ENCODE measurements at places on chromosomes 16 and 17.

DNA sequence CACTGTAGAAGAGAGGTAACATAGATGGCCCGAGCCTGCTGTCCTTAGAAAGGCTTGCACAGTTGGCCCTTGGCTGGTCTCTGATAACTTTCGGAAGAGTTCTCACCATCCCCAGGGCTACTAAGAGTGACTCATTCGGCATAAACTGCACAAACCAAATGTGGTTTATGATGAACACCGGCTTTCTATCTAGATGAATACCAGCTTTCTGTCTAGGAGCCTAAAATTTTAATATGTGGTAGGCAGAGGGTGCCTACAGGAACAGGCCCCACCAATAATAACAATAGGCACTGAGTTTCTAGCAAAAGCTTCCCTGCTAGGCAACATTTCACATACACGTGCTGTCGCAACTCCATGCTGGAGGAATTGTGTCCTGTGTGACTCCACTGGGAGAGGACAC, 15.4 kb downstream of the CNOT1 start:
- peak; percentile 92 for DNase-seq

- DNase-seq: no peak
Observed at GRCh38 chr17:43745541-43745940, 13.1 kb downstream of the SOST start.

- DNase-seq: no peak
Observed at GRCh38 chr16:675884-676564, 553 bp downstream of the RHBDL1 start.

DNA sequence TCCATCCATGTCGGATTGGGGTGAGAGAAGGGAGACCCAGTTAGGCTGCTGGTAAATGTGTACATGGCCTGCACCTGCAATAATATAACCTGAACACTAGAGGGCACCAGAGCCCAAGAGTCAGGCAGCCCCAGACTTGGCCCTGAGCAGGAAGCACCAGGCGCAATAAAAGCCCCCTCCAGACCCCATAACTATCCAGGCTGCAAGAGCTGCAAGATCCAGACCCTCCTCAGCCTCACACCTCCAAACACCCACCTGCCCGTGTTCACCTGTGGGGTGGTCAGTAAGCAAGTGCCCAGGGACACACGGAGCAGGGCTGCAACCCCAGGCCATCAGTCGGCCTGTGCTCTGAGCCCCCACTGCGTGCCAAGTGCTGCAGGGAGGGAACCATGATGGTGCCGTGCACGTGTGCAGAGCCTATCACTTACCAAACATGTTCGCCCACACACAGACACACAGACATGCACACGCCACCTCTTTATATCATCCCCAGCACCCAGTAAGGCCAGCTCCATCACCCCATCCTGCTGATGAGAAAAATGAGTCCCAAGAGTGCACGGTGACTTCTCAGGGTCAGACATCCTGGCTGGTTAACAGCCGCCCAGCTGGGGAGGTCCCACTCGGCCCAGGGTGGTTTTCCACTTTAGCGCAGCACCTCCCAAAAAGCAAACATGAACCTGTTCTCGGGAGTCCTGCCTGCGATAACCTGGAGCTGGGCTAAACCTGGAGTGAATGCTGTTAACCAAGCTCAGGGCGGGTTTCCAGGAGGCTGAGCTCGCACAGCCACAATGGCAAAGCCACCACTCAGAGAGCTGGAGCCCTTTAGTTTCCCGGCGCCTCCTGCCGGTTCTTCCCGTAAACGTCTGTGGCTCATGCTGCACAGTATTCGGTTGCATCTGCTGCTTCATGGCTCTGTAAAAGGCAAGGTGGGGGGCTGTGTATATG, 439.8 kb downstream of the SOX9 start:
- peak; percentile 64 for DNase-seq

- no peak for DNase-seq
Observed at GRCh38 chr17:80990921-80991644, 558 bp upstream of the CHMP6 start.

GRCh38 chr17:32103476-32104113, 38.7 kb upstream of the RHOT1 start:
- DNase-seq: no peak

DNA sequence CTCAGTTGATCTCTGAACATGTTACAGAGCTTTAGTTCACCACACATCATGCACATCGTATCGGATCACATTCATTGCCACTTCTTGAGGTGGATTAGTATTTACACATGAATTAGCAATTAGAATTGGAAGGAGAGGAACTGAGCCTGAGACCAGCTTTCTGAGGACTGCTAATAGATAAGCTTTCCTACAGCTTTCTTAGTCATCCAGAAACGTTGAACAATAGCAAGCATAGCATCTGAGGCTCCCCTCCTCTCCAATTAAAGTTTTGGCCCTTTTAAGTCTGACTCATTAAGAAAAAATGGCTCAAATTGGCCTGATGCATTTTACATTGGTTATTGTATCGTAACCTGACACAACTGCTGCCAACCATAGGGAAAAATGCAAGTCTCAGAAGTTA, 1130.4 kb downstream of the CDH8 start:
- DNase-seq: no peak

All from ELR (cell line).